ENCODE measurements at places on chromosomes 2 and 18. TPM values are rescaled to one million over a fixed set of nuclear protein-coding genes. Genes with fewer than 3 reads are reported as not detected.

DNA sequence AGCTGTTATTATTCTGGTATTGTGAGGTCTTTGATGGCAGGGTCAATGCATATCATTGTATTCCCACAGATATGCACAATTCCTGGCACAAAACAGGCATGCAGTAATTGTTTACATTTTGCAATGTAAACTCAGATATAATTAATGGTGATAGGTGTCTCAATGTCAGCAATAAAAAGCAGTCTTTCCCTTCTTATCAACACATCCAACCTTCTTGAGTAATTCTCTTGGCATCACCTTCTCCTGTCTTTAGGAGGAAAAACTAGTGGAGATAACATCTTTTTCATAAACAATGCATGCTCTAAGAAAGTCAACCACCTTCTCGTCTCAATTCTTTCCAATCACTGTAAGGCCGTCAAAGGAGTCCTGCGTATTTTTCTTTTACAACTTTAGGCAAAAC, 313.3 kb upstream of the GULP1 start:
- peaks cover 1% of the 10 kb centered on the region for H3K4me1 ChIP-seq
- H3K27me3 ChIP-seq = no peaks in the 10 kb centered on the region
- no peak for DNase-seq
- H3K4me3 ChIP-seq = no peak overlapping the region
- no peaks in the 10 kb centered on the region for H3K36me3 ChIP-seq

Gene LRATD1
- total RNA-seq = 0.28 TPM

GRCh38 chr2:65661980-65662653, 229.7 kb upstream of the SPRED2 start:
- H3K27ac ChIP-seq = peak overlapping the region; percentile 2
- peak; percentile 13 for DNase-seq
- H3K27me3 ChIP-seq = peaks cover 8% of the 10 kb centered on the region
- no peaks in the 10 kb centered on the region for H3K36me3 ChIP-seq

Gene GCG
- total RNA-seq = not detected

DNA sequence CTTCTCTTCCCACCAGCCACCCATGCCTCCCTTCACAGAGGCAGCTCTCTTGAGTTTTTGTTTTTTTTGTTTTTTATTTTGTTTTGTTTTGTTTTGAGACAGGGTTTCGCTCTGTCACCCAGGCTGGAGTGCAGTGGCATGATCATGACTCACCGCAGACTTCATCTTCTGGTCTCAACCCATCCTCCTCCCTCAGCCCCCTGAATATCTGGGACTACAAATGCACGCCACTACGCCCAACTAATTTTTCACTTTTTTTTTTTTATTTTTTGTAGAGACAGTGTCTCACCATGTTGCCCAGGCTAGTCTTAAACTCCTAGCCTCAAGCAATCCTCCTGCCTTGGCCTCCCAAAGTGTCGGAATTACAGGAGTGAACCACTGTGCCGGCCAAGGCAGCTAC, 161.4 kb downstream of the TRABD2A start:
- H3K36me3 ChIP-seq = no peaks in the 10 kb centered on the region
- H3K4me3 ChIP-seq = no peak overlapping the region
- no peak overlapping the region for H3K27ac ChIP-seq
- no peak for DNase-seq
- 0 out of 2 replicates have a peak, but pooled peaks cover 1% of the 10 kb centered on the region for H3K4me1 ChIP-seq

Gene DCDC2C
- not detected for total RNA-seq

Gene NEU2
- total RNA-seq = not detected

All from IMR-90 (cell line).